ENCODE measurements at places on chromosomes 11 and 22.

DNA sequence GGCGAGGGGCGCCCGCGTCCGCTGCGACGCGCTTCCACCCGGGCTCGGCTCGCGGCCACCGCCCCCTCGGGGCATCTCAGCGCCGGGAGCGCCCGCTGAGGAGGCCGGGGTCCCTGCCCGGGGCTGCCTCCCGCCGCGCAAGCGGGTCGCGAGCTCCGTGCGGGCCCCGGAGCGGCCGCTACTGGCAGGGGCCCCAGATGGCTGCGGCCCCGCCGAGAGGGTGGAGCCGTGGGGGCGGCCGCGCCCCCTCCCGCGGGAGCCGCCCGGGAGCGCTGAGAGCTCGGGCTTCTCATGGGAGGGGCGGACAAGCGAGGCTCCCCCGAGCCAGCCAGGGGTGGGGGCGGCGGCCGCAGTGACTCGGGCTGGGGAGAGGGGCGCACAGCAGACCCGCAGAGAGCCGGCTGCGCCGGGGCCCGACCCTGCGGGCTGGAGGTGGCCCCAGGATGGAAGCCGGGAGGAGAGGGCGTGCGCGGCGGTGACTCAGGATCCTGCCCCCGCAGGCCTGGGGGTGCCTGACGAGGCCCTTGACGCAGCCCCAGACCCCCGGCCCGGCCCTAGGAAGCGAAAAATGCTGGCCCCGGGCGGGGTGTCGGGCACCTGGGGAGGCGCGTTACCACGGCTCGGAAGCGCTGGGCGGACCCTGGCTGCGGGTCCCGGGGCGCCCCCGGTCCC lies 603 bp upstream of the ZFTA start:
- peak; percentile 79 for DNase-seq

- DNase-seq, result no peak
These were observed 10.7 kb downstream of the MS4A15 start for GRCh38 chr11:60767388-60767811.

DNA sequence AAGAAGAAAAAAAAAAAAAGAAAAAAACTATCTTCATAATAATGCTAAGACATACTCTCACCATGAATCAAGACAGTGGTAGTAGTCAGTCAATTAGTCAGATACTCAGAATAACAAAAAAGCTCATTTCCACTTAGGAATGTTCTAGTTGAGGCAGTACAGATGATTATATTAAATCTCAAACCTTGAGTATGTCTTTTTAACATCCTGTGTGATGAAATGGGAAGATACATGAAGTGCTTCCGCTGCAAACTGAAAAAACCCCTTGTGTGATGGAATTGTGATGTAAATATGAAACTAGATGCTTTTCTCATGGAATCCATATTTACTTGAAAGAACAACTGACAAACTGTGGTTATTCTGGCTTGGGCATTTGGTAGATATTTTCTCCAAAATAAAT lies 13.7 kb downstream of the AMOTL1 start:
- DNase-seq, result no peak

DNA sequence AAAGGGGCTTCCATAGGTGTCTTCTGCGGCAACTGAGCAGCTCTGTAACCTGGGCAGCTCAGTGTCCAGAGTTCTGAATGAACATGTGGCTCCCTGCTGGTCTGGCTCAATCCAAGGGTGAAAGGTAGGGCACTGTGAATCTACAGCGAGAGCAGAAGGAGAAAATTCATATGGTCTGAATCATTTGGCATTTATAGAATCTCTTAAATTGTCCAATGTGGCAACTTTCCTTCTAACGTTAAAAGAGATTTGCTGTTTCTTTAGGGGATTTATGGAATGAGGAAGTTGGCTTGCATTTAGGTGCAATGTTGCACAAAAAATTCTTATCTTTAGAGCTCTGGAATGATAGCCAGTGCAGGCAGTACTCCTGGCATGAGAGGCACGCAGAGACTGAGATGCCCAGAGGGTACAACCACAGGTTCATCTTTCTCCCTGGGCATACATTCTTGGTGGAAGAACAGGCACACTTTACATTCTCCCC lies 17.0 kb downstream of the ATXN10 start:
- DNase-seq, result no peak

- DNase-seq, result no peak
These were observed 16.7 kb downstream of the BCL2L13 start for GRCh38 chr22:17655289-17655688.

DNA sequence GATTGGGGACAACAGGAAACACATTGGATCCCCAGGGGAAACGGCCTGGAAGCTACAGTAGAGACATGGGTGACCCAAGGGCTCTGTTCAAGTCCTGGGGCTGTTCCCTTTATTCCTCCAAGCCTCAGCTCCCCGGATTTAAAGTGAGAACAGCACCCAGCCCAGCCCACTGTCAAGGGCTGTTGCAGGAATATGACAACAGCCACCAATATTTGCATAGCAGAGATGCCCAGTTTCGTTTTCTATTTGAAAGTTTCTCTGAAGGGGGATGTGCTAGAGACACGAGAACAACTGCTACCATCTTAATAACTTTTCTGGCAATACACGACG lies 81.1 kb upstream of the WNT7B start:
- peak; percentile 56 for DNase-seq

Measured in activated CD8-positive, alpha-beta memory T cell treated with anti-CD3 and anti-CD28 coated beads for 24 hours (primary cell).